Hindlimb muscle (tissue), 1 donor: ENCODE measurements at places on chromosomes 6 and 20.

DNA sequence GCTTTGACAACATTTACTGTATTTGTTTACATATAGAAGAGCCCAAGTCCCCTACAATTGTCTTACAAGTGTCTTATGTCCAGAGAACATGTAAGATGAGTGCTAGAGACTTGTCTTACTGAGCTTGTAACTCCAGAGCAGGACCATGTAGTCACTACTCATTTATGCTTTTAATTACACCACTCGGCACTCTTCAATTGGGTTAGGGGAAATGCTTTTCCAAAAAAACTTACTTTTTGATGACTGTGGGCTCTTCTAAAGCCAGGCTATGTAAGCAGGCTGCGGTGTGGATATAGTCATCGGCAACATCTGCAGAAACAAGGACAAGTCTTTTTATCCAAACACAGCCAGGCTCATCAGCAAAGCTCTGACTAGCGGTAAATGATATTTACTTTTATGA lies 18.7 kb downstream of the SNX5 start:
- DNase-seq = no peak

GRCh38 chr20:21707267-21707666 lies 1.8 kb downstream of the PAX1 start:
- DNase-seq = no peak

GRCh38 chr6:138800377-138801150 lies 4.7 kb downstream of the ECT2L start:
- no peak for DNase-seq

DNA sequence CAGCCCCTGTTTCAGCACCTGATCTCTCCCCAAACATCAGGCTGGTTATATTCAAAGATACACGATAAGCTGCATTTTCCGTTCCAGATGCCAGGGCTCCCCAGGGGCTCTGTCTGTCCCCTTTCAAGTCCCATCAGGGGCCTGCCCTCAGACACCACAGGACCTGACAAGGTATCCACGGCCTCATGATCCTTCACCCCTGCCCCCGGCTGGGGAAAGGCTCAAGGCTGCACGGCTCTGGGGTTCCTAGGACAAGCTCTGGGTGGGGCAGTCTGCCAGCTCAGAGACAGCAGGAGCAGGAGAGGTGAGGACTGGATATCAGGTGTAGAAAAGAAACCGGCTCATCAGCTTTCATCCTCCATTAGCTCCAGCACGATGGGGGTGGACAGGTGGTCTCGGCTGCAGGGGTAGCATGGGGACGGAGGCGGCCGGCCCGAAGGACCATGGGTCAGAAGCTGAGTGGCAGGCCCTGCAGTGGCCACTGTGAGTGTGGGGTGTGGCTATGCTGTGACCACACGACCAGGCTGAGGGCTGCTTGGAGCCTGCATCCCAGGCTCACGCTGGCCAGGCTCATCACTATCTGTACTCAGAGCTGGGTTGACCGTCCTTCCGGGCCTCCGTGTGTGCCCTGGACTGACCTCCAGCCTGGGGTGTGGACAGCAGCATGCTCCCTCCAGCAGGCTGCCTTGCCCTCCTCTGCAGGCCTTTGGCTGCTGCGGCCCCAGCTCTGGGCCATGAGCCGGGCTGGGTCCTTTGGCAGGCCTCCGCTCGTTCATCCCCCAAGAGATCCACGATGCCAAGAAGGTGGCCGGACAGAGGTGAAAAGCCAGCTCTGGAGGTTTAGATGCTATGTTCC lies 386.2 kb downstream of the THBS2 start:
- no peak for DNase-seq

DNA sequence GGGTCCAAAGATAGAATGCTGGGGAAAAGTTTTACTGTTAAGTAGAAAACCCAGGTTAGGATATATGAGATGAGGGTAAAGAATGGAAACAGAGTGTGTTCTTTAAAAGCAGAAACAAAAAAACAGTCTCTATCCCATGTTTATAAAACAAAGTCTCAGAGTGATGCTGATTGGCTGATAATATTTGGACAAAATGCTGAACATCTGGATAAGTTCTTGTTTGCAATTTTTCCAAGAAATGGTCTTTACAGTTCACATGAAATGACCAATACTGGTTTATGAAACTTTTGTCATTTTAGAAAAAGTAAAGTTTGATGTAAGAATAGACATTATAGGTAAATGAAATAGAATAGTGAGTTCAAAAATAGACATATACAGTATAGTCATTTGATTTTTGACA lies 96.2 kb upstream of the EYS start:
- peak; percentile 11 for DNase-seq

DNA sequence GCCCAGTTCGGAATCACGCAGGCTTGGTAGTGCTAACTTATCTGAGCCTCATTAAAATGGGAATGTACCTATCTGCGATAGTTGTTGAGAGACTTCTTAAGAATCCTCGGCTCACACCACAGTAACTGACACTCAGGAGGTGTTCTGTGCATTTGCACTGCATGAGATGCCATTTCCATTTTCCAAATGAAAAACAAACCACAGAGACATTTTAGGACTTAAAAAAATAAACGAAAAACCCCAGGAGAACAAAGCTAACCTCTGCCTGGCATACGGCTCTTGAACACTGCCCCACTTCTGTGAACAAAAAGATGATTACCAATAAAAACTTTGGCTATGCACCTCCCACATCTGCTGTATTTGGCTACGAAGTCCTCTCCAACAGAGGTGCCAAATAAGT lies 37.6 kb downstream of the BEND3 start:
- DNase-seq = no peak

GRCh38 chr6:11918739-11919605 lies 93.1 kb upstream of the HIVEP1 start:
- DNase-seq = no peak

- DNase-seq = no peak
These were observed 40.9 kb upstream of the SLA2 start for GRCh38 chr20:36686944-36687343.

GRCh38 chr6:12851123-12851695 lies 134.6 kb downstream of the PHACTR1 start:
- no peak for DNase-seq

- no peak for DNase-seq
These were observed 51.5 kb downstream of the DHX35 start for GRCh38 chr20:39013662-39014109.

DNA sequence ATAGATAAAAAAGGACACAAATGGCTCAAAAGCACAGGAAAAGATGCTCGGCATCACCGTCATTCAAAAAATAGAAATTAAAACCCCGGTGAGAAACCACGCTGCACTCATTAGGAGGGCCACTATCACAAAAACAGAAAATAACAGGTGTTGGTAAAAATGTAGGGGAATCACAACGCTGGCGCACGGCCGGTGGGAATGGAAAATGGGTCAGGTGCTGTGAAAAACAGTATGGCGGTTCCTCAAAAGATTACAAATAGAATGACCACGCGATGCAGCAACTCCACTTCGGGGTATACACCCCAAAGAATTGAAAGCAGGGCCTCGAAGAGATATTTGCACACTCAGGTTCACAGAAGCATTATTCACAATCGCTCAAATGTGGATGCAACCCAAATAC lies 28.3 kb downstream of the NPEPL1 start:
- DNase-seq = no peak

- no peak for DNase-seq
These were observed 37.1 kb downstream of the SLC16A10 start for GRCh38 chr6:111124406-111124805.

- DNase-seq = no peak
These were observed 34.4 kb downstream of the PCNA start for GRCh38 chr20:5085380-5085779.

DNA sequence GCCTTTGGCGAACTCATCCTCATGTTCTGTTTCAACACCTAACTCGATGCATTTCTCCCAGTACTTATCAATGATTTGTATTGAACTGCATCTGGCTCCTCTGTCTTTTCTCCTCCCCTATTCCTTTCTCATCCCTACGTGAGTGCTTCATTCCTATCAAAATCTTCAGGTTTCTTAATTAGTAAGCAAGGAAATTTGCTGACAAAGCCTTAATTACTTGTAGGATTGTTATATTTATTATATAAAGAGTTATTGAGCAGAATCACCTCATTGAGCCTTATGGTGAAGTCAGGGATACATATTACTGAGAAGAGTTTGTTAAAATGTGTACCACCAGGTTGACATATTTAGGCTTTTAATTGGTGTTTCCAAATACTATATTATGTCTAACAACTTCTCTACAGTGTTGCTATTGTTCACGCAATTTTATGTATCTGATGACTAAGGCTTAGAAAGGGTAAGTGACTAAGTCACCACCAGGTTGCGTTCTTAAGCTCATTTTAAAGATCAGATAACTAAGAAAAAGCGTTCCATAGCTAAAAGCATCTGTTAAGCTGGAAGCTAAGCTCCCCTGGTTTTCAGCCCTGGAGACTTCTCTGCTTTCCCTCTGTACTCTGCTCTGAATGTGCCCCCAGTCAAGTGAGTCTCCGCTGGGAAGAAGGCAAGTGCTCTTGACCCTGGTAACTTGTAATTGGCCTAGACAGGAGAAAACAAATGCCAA lies 18.9 kb downstream of the SCGN start:
- no peak for DNase-seq

DNA sequence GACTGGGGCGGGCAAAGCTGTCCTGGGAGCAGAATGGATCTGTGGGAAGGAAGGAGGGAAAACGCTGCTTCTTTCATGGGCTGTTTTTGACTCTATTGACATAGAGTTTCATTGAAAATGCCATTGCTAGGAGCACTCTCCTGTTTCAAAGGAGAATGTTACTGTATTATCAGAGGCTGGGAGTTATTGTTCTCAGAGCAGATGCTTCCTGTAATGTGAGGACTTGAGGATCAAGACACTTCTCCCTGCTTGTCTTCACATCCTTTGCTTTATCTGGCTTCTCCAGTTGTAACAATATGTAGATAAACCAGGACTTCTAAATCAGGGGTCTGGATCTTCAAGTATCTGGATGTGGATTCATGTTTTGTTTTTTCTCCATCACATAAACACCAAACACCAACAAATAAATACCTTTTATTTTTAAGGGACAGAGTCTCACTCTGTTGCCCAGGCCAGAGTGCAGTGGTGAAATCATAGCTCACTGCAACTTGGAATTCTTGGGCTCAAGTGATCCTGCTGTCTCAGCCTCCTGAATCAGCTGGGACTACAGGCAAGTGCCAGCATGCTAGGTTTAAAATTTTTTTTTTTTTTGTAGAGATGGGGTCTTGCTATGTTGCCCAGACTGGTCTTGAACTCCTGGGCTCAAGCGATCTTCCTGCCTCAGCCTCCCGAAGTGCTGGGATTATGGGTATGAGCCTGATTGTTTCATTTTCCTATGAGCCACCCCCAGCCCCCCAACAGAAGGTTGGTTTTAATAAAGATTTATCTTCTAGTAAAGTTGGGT lies 3.9 kb downstream of the CD109 start:
- DNase-seq = no peak
